ENCODE measurements at places on chromosomes 3 and 15.

DNA sequence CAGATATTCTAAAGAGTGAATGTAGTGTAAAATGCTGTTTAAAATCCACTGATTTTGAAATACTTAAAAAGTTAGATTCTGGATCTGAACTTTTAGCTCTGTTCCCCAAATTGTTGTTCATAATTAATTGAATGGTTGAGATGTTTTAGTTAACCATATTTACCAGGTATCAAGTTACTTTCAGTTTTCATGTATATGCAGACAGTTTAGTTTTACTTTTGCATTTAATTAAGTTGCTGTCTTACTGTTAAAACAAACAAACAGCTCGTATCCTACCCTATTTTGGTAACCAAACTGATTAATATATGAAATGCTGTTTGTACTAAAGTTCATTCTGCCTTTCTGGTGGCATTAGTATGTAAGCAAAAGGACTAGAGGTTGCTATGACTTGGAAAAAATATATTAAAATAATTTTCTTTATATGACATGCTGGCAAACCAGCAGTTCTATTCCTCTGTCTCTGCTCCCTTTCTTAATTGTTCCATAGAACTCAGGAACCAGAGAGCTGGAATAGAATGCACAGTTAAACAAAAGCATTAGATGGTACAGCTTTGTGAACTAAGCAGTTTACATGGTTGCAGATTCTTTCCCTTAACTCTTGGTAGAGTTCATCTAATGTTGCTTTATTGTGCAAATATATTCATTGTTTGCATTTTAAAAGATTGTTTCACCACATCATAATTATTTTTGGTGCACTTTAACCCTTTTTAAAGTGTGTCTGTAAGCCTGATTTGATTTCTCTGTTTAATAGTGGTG, 39.5 kb upstream of the SCAANT1 start:
- no peak for DNase-seq

GRCh38 chr3:192655628-192656027, 71.7 kb downstream of the FGF12 start:
- no peak for DNase-seq

GRCh38 chr3:66164155-66164554, 56.6 kb upstream of the SLC25A26 start:
- no peak for DNase-seq

GRCh38 chr3:178059119-178059518, 477.1 kb upstream of the KCNMB2 start:
- no peak for DNase-seq

GRCh38 chr3:193702967-193703366, 110.0 kb downstream of the OPA1 start:
- DNase-seq = no peak

GRCh38 chr3:148005456-148005855, 596.3 kb downstream of the ZIC1 start:
- no peak for DNase-seq

DNA sequence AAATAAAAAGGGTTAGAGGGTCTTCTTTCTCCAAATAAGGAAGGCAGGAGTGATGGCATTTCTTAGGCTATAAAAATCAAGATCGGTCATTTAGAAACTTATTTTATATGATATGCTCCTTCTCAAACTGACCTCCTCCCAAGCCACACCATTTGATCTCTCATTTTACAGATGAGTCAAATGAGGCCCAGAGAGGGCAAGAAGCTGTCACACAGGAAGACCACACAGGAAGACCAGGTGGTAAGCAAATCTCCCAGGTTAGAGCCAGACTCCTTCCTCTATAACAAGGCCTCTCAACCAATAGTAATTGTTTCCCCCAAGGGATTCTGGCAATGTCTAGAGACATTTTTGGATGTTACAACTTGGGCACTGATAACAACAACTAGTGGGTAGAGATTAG, 13.8 kb downstream of the TLE3 start:
- no peak for DNase-seq

DNA sequence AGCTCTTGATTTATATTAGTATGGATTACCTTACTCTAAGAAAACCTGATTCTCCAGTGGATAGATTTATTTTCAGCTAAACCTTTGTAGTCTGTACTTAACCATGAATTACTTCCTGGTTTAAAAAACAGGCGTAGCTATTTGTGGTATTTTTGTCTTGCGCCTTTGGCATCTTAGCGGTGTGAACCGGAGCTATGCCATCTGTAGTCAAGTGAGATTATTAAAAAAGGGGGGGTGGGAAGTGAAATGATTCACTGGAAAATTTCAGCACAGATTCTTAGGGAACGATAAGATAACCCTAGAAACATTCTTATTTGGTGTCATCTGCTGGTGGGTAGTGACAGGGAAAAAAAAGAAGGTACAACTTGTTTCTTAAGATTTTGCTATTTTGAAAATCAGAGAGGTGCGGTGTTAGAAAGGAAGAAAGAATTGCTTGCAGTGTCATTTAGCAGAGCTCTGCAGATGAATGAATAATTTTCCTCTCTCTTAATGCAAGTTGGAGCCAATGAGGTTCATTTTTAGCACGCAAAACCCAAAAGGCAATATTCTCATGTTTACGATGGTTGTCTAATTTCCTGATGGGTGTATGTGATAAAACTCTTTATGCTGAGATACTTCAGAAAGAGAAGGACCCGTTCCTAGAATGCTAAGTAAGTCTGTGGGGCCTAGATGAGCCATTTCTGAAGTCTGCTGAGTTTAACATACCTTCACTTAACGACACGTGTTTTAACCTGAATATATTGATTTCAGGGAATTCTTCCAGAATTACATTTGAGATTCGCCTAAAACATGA, 44.0 kb downstream of the PSMD6 start:
- no peak for DNase-seq

- no peak for DNase-seq
Measured at GRCh38 chr15:66774001-66774814, 72.2 kb downstream of the SMAD6 start.

- no peak for DNase-seq
Measured at GRCh38 chr3:177475356-177475665, 278.0 kb upstream of the TBL1XR1 start.

DNA sequence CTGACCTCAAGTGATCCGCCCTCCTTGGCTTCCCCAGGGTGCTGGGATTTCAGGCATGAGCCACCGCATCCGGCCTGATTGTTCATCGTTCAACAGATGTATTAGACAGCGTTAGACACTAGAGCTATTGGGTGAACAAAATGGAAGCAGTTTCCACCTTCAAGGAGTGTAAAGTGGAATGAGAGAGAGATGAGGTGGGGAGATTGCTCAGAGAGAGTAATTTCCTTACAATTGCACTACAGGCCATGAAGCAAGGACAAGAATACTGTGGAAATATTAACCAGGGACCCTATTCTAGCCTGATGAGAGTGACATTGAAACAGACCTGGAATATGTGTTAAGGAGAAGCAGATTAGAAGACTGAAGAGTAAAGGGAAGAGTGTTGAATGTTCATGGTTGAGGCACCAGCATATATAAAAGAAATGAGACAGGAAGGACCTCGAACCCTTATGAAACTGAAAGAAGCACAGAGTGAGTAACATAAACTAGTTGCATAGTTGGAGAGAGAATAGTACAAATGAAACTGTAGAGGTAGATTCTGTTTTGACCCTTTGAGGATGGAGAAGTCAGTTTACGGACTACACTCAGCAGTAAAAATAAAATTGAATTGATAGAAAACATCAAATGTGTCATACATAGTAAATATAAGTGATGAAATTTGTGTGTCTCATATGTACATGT, 7.2 kb downstream of the RTF1 start:
- DNase-seq = no peak
